Fibroblast of upper back skin (primary cell): ENCODE measurements at places on chromosomes 2 and 18.

DNA sequence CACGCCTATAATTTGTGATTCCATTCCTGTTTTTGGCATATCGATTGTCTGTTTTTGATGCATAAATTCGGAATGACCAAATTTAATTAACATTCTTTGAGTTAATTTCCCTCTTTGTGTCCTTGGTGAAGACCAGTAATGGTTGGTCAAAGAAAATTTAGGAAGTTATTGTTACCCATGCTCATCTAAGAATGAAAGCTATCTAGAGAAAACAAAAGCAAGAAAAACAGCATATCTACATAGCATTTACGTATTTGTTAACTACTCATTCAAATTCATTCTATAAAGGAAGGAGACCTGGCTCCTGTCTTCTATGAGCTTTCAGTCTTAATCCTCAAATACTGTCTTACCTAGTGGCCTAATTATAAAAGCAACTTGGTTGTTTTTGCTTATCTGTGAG, 59.2 kb upstream of the CHST9 start:
- DNase-seq, result no peak

DNA sequence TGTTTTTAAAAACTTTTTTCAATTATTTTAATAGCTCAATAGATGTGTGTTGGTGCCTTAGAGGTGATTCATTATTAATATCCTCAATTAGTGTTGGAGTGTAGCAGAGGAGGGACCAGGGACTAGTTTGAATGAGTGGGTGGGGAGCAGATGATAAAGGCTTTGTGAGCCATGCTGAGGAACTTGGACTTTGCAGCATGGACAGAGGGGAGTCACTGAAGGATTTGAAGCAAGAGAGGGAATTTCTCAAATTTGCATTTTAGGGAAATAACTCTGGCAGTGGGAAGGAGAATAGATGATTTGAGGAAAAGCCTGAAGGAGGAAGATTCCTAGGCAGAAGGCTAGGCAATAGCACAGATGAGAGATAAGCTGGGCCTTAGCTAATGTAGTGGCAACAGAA, 42.3 kb upstream of the RMND5A start:
- DNase-seq, result no peak

DNA sequence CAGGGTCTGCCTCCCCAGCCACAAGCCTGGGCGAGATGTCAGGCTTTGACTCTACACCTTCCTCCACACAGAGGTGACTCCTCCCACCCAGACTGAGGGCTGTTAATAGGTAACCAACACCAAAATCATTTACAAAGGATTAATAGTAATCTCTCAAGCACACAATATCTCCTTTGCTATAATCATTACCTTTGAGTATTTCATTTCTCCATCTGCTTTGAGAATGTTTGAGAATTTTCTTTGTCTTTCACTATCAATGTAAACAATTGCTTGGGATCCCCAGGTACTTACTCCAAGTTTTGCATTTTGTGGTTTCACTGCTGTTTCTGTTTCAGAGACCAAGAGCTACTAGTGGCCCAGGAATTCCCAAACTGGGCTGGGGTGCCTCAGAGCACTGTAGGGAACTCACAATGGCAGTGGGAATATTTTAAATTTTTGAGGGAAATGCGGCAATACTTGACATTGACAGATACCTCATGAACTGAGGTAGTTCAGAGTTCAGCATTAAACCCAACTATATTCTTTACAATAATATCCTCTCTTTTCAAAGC, 166.4 kb upstream of the MGAT5 start:
- DNase-seq, result no peak

GRCh38 chr2:190023860-190024259, 38.7 kb downstream of the MSTN start:
- DNase-seq, result peak; percentile 50
